OCI-LY7 (cell line): ENCODE measurements at places on chromosomes 7 and 10. TPM values are rescaled to one million over a fixed set of nuclear protein-coding genes. Genes with fewer than 3 reads are reported as not detected.
A peak's percentile ranks its signal among the peaks of the same experiment; 100 is the strongest.

The BAIAP2L1 gene
- total RNA-seq: not detected in 2 replicates

The ZNF488 gene
- 0.30 and 0.34 TPM in 2 replicates for total RNA-seq

The AUTS2 gene
- 78.5 and 88.5 TPM in 2 replicates for total RNA-seq

GRCh38 chr10:71081912-71082311 is 130.5 kb upstream of the UNC5B start:
- DNase-seq: no peak

DNA sequence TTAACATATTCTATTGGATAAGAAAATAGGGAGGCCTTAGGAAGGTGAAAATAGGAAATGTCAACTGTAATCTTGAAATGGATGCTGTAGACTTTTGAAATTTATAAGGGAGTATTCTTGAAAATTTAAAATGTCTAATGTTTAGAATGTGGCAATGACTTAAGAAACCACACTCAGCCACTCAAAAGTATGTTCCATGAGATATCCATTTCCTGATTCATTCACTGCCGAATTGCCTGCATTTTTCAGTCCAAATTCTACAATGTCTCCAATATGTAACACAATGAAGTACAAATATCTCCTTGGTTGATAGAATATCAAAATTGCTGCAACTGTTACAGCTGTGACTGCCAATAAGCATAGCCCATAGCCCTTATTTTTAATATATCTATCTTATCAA is 25.9 kb downstream of the PRKG1 start:
- no peak for DNase-seq

DNA sequence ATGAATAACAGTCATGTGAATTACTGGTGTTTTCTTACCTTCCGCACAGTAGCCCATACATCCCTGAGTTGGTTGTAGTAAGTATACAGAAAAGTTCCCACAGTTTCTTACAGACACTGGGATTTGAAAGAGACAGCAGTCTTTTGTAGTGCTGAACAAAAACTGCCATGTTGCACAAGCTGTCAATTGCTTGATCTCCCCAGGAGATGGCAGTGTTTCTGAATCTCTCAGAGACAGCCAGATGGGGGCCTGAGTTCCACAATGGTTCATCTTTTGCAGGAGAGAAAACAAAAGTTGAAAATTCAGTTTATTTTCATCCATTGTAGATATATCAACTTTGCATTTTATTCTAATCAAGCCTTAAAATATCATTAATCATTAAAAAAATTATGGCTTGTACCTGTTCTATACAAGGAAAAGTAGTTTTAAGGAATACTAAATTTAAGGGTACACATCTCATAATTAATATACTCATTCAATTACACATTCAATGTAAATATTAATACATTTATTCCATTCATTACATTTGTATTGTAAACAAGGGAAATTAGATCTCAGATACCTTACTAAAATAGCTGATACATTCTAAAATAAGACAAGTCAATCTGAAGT is 14.5 kb downstream of the VWDE start:
- DNase-seq: peak; percentile 55

DNA sequence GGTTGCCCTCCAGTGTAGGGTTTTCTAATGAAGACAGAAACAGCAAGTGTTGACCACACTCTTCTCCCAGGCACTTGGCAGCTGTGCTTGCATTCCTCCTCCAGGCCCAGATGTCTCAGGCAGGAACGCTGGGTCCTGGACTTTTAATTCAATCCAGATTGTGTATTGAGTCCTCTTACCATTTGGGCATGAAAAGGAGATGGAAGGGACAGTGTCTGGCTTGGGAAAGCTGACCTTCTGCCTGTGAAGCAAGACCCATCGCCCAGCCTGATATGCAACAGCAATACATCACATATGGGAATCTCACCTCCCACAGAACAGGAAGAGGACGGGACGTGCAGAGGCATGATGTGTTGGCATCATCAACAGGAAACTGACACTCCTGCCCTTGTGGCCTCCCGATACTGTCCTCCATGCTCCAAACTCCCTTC is 174.4 kb upstream of the LYZL2 start:
- DNase-seq: no peak

The HOXA2 gene
- 0.42 TPM in 1 of 2 replicates, not detected in the other for total RNA-seq

The HGF gene
- not detected in 2 replicates for total RNA-seq

- DNase-seq: no peak
Observed at GRCh38 chr10:52226197-52226847, 87.8 kb upstream of the DKK1 start.

- DNase-seq: no peak
Observed at GRCh38 chr7:150849204-150849775, 3.0 kb upstream of the AOC1 start.

GRCh38 chr7:107789647-107790046 is 13.4 kb downstream of the SLC26A3 start:
- no peak for DNase-seq

DNA sequence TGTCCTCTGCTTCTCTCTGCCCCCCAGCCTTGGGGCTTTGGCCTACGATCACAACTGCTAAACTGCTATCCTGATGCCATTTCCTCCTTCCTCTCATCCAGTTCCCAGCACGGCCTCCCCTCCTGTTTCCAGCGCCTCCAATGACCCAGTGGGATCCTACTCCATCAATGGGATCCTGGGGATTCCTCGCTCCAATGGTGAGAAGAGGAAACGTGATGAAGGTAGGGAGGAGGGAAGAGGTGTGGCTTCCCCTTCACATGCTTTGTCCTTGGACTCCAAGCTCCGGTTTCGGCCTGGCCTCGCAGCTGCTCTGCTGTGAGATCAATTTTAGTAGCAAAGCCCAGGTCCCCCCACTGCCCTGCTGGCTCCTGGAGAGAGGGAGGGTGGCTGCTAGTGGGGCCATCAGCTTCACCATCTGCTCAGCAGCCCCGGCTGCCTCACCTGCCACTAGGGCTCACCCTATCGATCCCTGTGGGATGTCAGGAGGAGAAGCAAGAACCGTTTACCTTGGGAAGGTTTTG is 35.8 kb downstream of the PAX2 start:
- no peak for DNase-seq

- no peak for DNase-seq
Observed at GRCh38 chr10:55870186-55870585, 490.9 kb downstream of the ZWINT start.

- DNase-seq: no peak
Observed at GRCh38 chr7:117020591-117020973, 67.3 kb downstream of the ST7 start.

- no peak for DNase-seq
Observed at GRCh38 chr10:71810048-71810750, 36.9 kb upstream of the VSIR start.

The SRGN gene
- 5.8 and 9.1 TPM in 2 replicates for total RNA-seq

The NPFFR1 gene
- not detected in 2 replicates for total RNA-seq

DNA sequence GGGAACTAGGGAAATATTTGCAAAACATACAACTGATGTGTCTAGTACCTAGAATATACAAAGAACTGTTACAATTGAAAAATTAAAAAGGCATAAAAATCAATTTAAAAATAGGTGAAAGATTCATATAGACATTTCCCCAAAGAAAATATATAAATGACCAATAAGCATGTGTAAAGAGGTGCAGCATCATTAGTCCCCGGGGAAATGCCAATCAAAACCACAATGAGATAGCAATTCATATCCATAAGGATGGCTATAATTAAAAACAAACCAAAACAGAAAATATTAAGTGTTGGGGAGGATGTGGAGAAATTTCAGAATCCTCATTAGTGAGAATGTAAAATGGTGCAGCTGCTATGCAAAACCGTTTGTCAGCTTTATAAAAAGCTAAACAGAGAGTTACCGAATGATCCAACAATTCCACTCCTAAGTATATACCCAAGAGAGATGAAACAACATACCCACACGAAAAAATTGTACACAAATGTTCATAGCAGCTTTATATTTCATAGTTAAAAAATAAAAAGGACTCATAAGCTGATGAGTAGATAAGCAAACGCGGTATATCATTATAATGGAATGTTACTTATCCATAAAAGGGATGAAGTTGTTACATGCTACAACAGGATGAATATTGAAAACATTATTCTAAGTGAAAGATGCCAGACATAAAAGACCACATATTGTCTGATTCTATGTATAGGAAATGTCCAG is 210.1 kb upstream of the INHBA start:
- DNase-seq: no peak

DNA sequence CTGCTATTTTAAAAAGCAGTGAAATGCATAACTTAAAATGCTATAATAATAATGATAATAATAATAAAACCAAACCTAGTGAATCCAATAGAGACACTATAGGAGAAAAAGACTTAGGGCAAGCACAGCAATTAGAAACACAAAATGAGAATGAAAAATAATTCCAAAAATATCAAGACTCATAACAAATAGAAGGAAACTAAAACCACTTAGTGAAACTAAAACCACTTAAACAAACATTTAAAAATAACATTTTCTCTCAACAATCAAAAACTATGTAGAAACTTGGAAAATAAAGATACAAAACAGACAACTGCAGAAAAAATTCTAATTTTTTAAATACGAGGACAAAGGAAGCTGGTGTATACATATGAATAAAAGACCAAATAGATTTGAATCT is 655.2 kb upstream of the NRG3 start:
- DNase-seq: no peak

The MDFIC gene
- total RNA-seq: not detected in 2 replicates

DNA sequence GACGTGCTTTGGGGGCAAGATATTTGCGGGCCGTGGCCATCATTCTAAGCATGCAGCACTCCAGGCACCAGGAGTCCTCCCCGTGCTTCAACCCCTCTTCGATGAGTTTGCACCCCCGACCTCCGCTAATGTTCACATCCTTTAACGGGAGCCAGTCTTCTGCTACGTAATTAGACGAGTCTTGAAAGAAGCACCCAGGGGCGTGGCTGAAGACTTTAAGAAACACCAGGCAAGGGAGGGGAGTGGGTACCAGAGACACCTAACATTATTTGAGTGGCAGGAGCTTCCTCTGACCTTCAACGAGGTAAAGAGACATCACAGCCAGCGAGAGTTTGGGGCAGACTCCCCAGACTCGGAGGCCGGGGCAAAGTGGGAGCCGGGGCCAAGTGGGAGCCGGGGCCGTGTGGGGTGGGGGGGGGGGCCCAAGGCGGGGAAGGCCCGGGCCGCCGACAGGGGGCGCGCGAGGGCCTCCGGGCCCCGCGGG is 31.1 kb upstream of the TOMM7 start:
- peak; percentile 83 for DNase-seq

The AKR1C4 gene
- not detected in 2 replicates for total RNA-seq

The EGFR gene
- total RNA-seq: 0.15 and 0.27 TPM in 2 replicates

DNA sequence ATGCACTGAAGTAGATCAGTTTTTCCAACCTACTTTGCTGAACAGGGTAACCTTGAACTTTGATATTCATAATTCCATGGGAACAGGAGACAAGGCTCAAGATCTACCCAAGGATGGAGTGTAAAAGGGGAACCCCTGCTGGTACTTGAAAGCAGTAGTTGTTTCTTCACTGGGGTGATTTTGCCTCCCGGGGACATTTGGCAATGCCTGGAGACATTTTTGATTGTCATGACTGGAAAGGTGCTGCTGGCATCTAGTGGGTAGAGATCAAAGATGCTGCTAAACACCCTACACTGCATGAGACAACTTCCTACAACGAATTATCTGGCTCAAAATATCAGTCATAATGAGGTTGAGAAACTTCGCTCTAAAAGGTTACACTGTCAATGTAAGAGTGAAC is 214.8 kb upstream of the CTBP2 start:
- no peak for DNase-seq

GRCh38 chr10:70475661-70476060 is 2.9 kb upstream of the PALD1 start:
- no peak for DNase-seq

GRCh38 chr10:112663234-112664125 is 216.5 kb downstream of the VTI1A start:
- DNase-seq: no peak

The TRPV6 gene
- not detected in 2 replicates for total RNA-seq

DNA sequence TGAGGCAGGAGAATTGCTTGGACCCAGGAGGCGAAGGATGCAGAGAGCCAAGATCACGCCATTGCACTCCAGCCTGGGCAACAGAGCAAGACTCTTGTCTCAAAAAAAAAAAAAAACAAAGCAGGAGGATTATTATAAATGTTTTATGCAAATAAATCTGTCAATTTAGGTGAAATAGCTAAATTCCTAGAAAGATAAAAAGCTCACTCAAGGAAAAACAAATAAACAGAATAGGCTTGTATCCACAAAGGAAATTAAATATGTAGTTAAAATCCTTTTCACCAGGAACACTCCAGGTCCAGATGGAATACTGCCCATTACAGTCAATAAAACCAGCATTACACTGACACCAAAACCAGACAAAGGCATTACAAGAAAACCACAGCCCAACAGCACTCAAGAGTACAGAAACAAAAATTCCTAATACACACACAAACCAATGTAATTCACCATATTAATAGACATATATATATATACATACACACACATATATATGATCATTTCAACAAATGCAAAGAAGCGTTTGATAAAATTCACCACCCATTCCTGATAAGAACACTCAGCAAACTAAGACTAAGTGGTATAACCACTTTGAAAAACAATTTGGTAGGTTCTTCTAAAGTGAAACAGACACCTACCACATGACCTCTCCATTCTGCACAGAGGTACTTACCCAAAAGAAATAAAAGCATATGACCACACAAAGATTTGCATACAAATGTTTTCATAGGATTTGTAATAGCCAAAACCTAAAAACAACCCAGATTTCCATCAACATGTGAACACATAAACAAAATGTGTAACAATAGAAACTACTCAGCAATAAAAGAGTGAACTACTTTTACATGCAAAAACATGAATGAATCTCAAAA is 38.8 kb downstream of the ABI1 start:
- no peak for DNase-seq

DNA sequence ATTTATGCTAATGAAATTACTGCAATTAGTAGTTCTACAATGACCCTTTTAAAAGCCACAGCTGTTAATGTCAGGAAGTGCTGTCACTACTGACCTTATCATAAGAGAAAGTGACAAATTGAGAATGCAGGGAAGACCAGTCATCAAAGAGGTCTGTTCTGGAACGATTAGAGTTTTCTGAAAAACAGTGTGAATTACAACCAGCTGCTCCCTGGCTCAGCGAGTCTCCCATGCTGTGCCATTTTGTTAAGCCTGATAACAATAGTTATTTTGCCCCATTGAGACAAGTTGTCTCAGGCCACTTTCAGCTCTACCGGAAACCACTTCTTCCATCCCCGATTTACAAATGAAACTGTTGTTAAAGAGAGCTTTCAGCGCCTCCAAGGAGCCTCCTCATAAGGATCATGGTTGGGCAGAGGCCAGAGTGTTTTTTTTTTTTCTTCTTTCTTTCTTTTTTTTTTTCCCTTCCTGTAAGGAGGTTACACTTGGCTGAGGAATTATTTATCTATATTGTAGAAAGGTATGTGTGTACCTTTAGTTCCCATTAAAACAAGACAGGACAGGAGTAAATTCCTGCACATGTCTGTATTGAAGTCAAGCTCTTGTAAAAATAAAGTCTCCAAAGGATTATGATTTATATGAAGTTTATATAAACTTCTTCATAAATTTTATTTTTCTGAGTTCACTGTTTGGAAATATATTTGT is 173.6 kb downstream of the CDCA7L start:
- DNase-seq: no peak

GRCh38 chr7:131723926-131724325 is 167.5 kb upstream of the PODXL start:
- no peak for DNase-seq

The CPN1 gene
- total RNA-seq: not detected in 2 replicates

GRCh38 chr10:96367470-96367869 is 8.7 kb upstream of the OPALIN start:
- no peak for DNase-seq

GRCh38 chr7:24756545-24757352 is 515 bp downstream of the GSDME start:
- DNase-seq: no peak

The GIMAP8 gene
- total RNA-seq: not detected in 2 replicates
